Caco-2 (cell line): ENCODE measurements at places on chromosomes 7 and 10.

- no peak overlapping the region for H3K4me3 ChIP-seq
- peaks cover 30% of the 10 kb centered on the region for H3K4me1 ChIP-seq
- H3K27ac ChIP-seq, result no peak overlapping the region
- H3K27me3 ChIP-seq, result no peaks in the 10 kb centered on the region
- no peak for DNase-seq
Observed at GRCh38 chr10:17659365-17659764, 15.4 kb downstream of the STAM start.

- H3K27ac ChIP-seq, result no peak overlapping the region
- DNase-seq, result peak; percentile 43
- H3K27me3 ChIP-seq, result no peaks in the 10 kb centered on the region
- no peaks in the 10 kb centered on the region for H3K36me3 ChIP-seq
- no peak overlapping the region for H3K4me3 ChIP-seq
Observed at GRCh38 chr7:48643431-48644013, 280.8 kb upstream of the CDC14C start.

GRCh38 chr7:107944411-107945169 lies 53.6 kb downstream of the DLD start:
- no peak overlapping the region for H3K27ac ChIP-seq
- H3K4me3 ChIP-seq, result no peak overlapping the region
- peaks cover 8% of the 10 kb centered on the region for H3K36me3 ChIP-seq
- DNase-seq, result no peak
- no peaks in the 10 kb centered on the region for H3K27me3 ChIP-seq
- peaks cover 16% of the 10 kb centered on the region for H3K4me1 ChIP-seq

GRCh38 chr7:4129481-4130122 lies 552.5 kb upstream of the FOXK1 start:
- DNase-seq, result no peak
- no peaks in the 10 kb centered on the region; the same call in 1 of the 2 replicates for H3K36me3 ChIP-seq
- H3K27me3 ChIP-seq, result no peaks in the 10 kb centered on the region
- H3K4me3 ChIP-seq, result no peak overlapping the region

DNA sequence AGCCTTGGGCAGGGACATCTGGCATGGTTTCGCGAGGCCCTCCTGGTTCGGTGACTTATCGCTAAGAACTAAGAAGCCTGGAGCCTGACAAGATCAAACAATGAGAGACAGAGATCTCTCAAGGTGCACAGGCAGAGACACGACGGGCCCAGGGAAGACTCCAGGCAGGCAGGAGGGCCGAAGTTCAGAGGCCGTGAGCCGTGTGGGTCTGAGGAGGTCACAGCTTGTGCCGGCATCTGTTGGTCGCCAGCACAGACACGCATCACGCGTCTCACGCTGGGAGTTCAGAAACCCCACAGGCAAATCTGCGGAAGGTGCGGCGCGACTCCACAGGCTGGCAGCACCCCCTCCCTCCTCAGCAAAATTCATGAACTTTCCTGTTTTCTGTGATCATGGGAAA lies 314.0 kb downstream of the DNAJB6 start:
- no peaks in the 10 kb centered on the region for H3K27me3 ChIP-seq
- H3K36me3 ChIP-seq, result no peaks in the 10 kb centered on the region
- no peak for DNase-seq
- H3K4me1 ChIP-seq, result no peaks in the 10 kb centered on the region
- no peak overlapping the region for H3K27ac ChIP-seq

DNA sequence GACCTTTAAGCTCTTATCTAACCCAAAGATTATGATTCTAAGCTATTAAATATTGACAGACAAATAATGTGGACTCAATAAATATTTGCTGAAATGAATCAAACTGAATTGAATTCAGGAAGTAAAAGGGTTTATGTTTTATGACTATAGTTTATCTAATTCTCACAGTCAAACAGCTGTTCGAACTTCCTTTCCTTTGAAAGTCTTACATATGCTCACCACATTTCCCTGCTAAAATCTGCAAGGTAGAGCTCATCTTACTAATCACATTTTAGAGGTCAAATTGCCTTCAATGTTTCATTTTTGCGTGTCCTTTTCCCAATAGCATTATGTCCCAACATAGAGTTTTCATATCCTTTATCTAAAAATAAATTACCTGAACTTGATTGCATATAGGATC lies 154.9 kb upstream of the PPP1R3A start:
- H3K27ac ChIP-seq, result no peak overlapping the region
- H3K27me3 ChIP-seq, result no peaks in the 10 kb centered on the region
- no peak overlapping the region for H3K4me3 ChIP-seq
- DNase-seq, result no peak
- no peaks in the 10 kb centered on the region for H3K36me3 ChIP-seq

GRCh38 chr7:131110297-131111080 lies 217.2 kb upstream of the MKLN1 start:
- H3K27ac ChIP-seq, result peak overlapping the region; percentile 24
- DNase-seq, result no peak
- H3K4me1 ChIP-seq, result peaks cover 20% of the 10 kb centered on the region
- H3K4me3 ChIP-seq, result peak overlapping the region; percentile 39
- H3K36me3 ChIP-seq, result no peaks in the 10 kb centered on the region
- 0 out of 2 replicates have a peak, but pooled peaks cover 1% of the 10 kb centered on the region for H3K27me3 ChIP-seq

DNA sequence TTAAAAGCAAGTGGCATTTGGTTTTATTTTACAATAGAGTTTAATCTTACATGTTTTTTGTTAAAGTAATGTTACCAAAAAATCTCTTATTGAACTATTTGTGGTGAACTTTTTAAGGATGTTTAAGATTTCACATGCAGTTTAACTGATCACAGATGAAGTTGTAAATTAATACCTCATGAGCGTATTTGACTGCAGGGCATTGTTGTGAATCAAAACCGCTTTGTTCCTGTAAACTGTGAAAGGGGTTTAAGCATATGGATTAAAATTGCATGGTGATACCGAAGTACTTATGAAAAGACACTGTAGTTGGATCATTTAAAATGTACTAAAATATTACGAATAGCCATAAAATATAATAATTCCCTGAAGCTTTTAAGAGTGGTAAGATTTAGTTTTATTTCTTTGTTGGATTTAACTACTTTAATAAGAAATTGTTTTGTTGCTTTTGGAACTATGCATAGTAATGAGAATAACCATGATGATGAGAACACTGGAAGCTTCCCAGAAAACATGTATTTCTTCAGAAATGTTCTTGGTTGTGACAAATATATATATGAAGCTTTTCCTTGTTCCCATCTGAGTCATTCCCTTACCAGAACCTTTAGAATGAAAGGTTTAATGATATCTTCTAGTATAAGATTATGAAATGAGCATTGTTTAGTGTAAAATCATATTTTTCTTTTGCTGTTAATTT lies 131.3 kb downstream of the ADK start:
- no peak overlapping the region for H3K4me3 ChIP-seq
- no peaks in the 10 kb centered on the region for H3K36me3 ChIP-seq
- no peak overlapping the region for H3K27ac ChIP-seq

GRCh38 chr7:4083513-4083912 lies 598.6 kb upstream of the FOXK1 start:
- H3K4me1 ChIP-seq, result no peaks in the 10 kb centered on the region
- H3K27me3 ChIP-seq, result no peaks in the 10 kb centered on the region
- H3K36me3 ChIP-seq, result no peaks in the 10 kb centered on the region
- no peak overlapping the region for H3K27ac ChIP-seq
